ENCODE measurements at places on chromosomes 4 and X. TPM values are rescaled to one million over a fixed set of nuclear protein-coding genes. Genes with fewer than 3 reads are reported as not detected.

RNF150 gene
- total RNA-seq = 1.6 TPM

IGFBP7 gene
- 127 TPM for total RNA-seq

TRPC3 gene
- total RNA-seq = 0.09 TPM

NLRP2B gene
- total RNA-seq = not detected

TLR3 gene
- 1.2 TPM for total RNA-seq

EPGN gene
- not detected for total RNA-seq

GUCY1B1 gene
- 8.1 TPM for total RNA-seq

GASK1B gene
- total RNA-seq = 9.8 TPM

CCKAR gene
- total RNA-seq = not detected

TECRL gene
- total RNA-seq = 19.2 TPM

SSX4 gene
- total RNA-seq = not detected

BLOC1S4 gene
- 25.7 TPM for total RNA-seq

NSD2 gene
- total RNA-seq = 16.2 TPM

UNC5C gene
- total RNA-seq = 0.07 TPM

IRS4 gene
- total RNA-seq = not detected

L1CAM gene
- 0.55 TPM for total RNA-seq

PARM1 gene
- total RNA-seq = 9.9 TPM

RNF128 gene
- total RNA-seq = 2.7 TPM

MBTPS2 gene
- total RNA-seq = 11.3 TPM

PNMA6F gene
- not detected for total RNA-seq

XPNPEP2 gene
- 0.15 TPM for total RNA-seq

MAGEA11 gene
- not detected for total RNA-seq

FATE1 gene
- not detected for total RNA-seq

FGB gene
- not detected for total RNA-seq

SOX3 gene
- not detected for total RNA-seq

VAMP7 gene
- total RNA-seq = 36.5 TPM

ZDHHC9 gene
- 15.5 TPM for total RNA-seq

FNIP2 gene
- 32.8 TPM for total RNA-seq

XAGE2 gene
- total RNA-seq = not detected

PABPC1L2B gene
- not detected for total RNA-seq

MAGEA2B gene
- not detected for total RNA-seq

POU3F4 gene
- not detected for total RNA-seq

ZMAT1 gene
- total RNA-seq = 1.4 TPM

SFRP2 gene
- not detected for total RNA-seq

APLN gene
- total RNA-seq = not detected

DCX gene
- not detected for total RNA-seq

All from gastrocnemius medialis (tissue), 4 donors.